MG63 (cell line): ENCODE measurements at places on chromosomes 4 and X. TPM values are rescaled to one million over a fixed set of nuclear protein-coding genes. Genes with fewer than 3 reads are reported as not detected.

POLN gene
- total RNA-seq, result not detected in 2 replicates

FGF5 gene
- 19.4 and 20.8 TPM in 2 replicates for total RNA-seq

DNA sequence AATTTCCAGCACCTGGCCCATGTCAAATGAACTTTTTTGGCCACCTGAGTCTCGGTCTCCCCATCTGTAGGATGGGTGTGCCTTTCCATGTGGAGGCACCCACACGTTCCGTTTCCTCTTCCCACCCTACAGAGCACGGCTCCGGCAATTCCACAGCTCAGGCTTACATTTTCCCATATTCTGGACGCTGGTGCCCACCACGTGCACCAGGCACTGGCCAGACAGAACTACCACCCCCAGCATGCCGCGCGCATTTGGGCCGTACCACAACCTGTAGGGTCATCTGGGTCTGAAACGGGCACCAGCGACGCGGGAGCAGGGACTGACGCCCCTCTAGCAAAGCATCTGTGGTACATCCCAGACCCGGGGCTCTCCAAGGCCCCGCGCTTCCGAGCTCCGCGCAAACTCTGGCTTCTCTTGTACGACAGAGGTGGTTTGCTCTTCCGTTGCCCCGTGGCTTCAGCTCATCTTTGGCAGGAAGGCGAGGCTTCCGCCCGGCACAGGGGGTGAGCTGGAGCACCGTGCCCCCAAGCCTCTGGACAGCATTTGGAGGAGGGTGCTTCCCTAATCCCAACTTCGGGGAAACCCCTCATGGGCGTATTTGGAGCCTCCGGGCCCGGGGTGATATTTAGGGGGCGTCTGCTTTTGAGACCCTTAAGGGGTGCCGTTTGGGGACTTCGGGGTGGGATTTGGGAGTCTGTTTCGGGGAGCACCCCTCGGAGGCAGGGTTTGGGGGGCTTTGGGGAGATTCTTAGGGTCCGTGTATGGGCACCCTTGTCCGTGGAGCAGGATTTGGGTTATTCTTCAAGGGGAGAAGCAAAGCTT, 3.0 kb upstream of the UBA1 start:
- DNase-seq, result peak; percentile 93

GRCh38 chr4:95095348-95095974, 337.7 kb downstream of the BMPR1B start:
- no peak for DNase-seq

GRCh38 chr4:152247271-152247975, 288.5 kb downstream of the FBXW7 start:
- DNase-seq, result no peak

DNA sequence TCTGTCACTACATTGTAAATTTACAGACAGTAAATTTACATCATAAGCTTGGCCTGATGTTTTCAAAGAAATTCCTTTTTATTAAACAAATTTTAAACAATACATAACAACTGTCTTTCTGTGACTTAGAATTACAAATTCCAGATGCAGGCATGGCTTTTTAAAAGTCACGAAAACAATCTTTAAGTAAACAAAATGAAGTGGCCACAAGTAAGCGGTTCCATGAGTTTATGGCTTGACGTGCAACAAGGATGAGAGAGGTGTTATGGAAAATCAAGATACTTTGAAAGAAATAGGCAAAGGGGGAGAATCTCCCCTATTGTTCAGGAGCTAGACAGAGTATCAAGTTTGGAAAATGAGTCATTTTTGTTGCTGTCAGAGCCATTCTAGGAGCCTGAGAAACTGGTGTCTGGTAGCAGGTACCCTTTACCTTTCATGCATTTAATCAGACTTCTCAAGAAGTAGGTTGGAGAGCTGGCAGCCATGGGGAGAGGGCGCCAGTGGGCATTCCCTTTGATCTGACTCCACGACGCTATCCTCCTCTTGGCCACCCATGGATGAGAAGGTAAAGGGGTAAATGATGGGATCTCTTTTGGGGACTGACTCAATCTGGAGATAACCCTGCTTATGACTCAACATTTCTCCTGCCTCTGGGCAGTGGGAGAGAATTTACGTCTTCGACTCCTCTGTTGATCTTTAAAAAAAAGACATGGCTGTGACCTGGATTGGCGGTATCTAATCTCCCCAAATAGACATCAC, 217.2 kb downstream of the SPRY1 start:
- DNase-seq, result no peak
